ENCODE measurements at places on chromosomes 16 and 17. TPM values are rescaled to one million over a fixed set of nuclear protein-coding genes. Genes with fewer than 3 reads are reported as not detected.
A peak's percentile ranks its signal among the peaks of the same experiment; 100 is the strongest.

Gene FTO
- polyA plus RNA-seq = 90.8 TPM

Gene DHRS7C
- polyA plus RNA-seq = not detected

Gene SMPD3
- 1.2 TPM for polyA plus RNA-seq

Gene ALDH3A1
- 0.92 TPM for polyA plus RNA-seq

Gene MNT
- polyA plus RNA-seq = 13.0 TPM

Gene GRIN2C
- polyA plus RNA-seq = 0.36 TPM

Gene ATXN7L3
- polyA plus RNA-seq = 67.6 TPM

GRCh38 chr17:81807839-81808238, 3.9 kb downstream of the GCGR start:
- DNase-seq = no peak

- DNase-seq = peak; percentile 81
Observed at GRCh38 chr17:76397687-76398522, 13.5 kb downstream of the SPHK1 start.

DNA sequence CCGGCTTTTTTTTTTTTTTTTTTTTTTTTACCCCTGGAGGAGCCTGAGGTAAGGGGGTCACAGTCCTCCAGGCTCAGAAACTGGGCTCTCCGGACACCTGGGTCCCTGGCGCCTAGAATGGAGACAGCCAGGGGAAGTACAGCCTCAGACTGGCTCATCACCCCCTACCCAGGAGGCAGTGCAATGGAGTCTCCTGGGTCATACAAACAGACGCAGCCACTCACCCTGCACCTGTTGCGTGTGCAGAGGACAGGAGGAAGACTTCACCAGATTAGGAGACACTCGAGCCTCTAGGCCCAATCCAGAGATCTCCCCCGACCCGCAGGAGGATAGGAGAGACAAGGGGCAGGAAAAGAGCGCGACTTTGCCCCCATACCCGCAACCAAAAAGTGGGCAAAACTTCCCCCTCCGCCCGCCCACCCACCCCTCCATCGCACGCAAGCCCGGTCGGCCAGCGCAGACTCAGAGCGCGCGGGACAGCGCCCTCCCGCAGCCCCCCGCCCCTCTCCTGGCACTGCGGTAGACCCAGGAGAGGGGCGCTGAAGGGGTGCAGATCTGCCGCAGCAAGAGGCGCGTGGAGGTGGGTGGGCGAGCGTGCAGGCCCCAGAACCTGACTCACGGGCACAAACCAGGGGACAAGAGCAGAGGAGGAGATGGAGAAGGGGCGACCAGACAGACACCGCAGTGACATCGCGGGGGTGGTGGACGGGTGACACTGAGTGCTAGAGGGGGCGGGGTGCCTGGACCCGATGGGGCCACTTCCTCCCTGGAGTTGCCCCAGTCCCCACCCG, 900 bp downstream of the HAP1 start:
- DNase-seq = no peak

DNA sequence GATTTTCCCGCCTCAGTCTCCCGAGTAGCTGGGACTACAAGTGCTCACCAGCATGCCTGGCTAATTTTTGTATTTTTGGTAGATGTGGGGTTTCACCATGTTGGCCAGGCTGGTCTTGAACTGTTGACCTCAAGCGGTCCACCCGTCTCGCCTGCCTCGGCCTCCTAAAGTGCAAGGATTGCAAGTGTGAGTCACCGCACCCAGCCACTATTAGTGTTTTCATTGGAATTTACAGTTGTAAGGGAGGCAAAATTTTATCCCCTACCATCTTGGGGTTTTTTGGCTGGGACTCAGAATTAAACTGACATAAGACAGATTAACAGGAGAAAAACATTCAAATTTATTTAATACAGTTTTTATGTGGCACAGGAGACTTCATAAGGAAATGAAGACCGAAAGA, 12.3 kb upstream of the MYCBPAP start:
- no peak for DNase-seq

GRCh38 chr17:77025781-77026180, 115.0 kb upstream of the SEC14L1 start:
- no peak for DNase-seq

DNA sequence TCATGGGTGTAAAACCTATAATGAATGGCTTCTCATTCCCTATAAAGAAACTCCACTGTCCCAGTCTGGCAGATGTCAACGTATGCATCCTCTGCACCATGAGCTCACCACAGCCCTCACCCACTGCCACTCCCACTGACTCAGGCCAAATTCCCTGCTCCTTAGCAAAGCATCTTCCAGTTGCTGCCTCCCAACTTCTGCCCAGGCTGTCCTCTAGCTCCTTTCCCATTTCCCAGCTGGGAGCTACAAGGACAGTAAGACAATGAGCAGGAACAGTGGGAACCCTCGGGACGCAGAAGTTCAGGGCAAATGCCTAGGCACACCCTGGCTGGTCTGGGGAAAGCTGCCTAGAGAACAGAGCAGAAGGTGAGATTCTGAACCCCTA, 9.1 kb upstream of the THAP11 start:
- no peak for DNase-seq

GRCh38 chr17:50918933-50919296, 52.8 kb upstream of the TOB1 start:
- DNase-seq = no peak

- no peak for DNase-seq
Observed at GRCh38 chr17:21183468-21183867, 30.5 kb downstream of the TMEM11 start.

- DNase-seq = no peak
Observed at GRCh38 chr17:42578282-42578869, 847 bp upstream of the PSMC3IP start.

DNA sequence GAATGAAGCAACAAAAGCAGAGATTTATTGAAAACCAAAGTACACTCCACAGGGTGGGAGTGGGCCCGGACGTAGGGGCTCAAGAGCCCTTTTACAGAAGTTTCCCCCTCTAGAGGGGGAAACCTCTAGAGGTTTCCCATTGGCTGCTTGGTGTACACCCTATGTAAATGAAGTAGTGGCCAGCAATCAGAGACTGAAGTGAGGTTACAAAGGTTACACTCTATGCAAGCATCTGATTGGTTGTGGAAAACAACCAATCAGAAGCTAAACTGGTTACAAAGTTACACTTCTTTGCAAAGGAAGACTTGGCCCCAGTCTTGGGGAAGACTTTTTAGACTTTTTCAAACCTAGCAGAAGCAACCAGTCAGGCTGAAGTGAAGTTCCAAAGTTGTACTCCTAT, 27.1 kb downstream of the CRAMP1 start:
- no peak for DNase-seq

- no peak for DNase-seq
Observed at GRCh38 chr17:50198026-50198669, 3.3 kb downstream of the COL1A1 start.

GRCh38 chr16:25713785-25714570, 22.2 kb downstream of the HS3ST4 start:
- DNase-seq = no peak

DNA sequence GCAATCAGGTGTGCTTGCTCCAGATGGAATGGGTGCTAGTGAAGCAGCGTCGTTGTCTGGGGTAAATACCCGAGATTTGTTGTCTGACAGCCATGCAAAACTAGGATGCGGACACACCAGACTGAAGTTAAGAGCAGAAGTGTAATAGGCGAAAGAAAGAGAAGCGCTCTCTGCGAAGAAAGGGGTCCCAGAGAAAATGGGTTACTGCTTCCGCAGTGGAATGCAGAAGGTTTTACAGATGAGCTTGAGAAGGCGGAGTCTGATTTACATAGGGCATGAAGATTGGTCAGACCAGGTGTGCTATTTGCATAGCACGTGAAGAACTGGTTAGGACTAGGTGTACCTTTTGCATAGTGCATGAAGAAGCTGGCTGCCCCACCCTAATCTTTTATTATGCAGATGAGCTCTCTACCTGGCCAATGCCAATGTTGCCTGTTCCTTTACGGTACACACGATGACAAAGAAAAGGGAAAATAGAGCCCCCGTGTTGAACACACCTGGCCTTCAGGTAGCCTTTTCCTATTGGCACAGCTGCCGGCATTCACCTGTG, 32.0 kb upstream of the SNN start:
- no peak for DNase-seq

DNA sequence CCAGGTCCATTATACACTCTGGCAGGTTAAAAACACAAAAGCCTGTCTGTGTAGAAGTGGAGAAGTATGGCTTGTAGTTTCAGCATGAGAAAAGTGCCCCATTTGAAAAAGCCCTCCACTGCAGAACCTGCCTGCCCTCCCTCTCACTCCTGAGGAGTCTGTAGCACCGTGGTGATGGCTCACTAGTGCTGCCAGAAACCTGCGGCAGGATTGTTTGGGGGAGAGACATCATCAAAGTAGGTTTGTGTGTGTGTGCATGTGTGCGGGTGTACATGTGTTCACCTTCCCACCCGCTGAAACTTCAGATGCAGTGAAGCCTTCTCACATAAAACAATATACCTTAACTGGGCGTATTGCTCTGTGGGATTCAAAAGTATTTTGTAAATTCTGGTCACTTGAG, 26.9 kb downstream of the NDEL1 start:
- DNase-seq = no peak

DNA sequence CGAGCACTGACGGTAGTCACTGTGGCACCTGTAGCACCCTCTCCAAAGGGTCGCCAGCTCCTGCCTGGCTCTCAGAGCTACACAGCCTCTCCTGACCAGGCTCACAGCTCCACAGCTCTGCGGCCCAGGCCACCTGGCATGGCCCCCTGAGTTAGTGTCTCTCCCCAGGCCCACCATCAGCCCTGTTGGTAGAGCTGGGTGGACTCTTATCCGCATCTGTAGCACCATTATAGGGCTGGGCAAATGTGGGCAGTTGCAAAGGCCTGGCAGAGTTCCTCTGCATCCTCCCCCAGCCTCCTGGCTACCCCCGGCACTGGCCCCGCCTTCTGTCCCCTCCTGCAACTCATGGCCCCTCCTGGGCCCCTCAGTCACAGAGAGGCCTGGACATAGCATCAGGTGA, 18.2 kb downstream of the SCGB1C2 start:
- no peak for DNase-seq

DNA sequence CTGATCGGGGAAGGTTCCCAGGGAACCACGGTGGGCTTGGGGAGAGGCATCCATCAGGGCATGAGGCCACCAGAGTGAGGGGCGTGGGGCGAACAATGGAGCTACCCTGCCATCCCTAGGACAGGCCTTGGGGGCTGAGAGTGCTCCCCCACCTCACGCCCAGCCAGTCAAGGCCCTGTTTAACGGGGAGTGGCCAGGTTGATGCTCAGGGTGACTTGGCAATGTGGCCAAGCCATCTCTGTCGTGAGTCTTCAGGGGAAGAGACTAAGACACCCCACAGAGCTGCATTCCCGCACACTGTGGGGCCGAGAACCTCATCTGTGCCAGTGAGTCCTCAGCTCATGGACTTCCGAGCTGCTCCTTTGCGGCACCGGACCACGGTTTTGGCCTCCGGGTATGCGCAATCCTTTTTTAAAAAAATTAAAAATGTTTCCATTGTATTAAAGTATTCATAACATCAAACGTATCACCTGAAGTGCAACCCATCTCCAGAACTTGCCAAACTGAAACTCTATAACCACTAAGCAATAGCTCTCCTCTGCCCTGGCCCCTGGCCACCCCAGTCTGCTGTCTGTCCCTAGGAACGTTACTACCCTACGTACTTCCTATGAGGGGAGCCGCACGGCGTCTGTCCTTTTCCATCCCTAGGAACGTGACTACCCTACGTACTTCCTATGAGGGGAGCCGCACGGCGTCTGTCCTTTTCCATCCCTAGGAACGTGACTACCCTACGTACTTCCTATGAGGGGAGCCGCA, 71.8 kb upstream of the DOC2B start:
- DNase-seq = no peak

DNA sequence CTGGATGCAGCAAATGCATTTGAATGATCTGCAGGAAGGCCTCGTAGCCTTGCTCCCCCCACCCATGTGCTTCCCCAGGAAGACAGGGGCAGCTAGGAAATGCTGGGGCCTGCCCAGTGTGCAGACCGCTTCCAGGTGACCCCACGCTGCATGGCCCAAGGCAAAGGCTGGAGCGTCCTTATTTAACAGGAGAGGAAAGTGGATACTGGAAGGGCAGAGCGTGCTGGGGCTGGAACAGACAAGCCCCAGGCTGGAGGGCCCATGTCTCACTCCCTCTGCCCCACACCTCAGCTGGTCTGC, 26.1 kb upstream of the NPTX1 start:
- no peak for DNase-seq

- DNase-seq = no peak
Observed at GRCh38 chr17:45745601-45746494, 38.3 kb upstream of the CRHR1 start.

DNA sequence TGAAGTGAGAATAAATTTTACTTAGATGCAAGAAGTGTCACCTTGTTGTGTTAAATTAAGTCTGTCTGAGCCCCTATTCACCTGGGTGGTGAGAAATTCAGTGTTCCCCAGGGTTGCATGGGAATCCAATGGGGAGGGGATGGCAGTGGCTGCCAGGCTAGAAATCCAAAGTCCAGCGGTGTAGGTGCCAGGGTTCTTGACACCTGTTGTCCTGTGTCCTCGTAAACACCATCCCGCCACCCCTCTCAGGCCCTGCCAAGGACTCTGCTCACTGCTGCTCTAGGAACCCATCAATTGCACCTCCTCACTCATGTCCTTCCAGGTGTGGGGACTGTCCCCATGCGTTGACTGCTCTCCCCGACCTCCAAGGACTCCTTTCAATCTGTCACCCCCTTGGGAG, 58.9 kb downstream of the CACNG5 start:
- no peak for DNase-seq

DNA sequence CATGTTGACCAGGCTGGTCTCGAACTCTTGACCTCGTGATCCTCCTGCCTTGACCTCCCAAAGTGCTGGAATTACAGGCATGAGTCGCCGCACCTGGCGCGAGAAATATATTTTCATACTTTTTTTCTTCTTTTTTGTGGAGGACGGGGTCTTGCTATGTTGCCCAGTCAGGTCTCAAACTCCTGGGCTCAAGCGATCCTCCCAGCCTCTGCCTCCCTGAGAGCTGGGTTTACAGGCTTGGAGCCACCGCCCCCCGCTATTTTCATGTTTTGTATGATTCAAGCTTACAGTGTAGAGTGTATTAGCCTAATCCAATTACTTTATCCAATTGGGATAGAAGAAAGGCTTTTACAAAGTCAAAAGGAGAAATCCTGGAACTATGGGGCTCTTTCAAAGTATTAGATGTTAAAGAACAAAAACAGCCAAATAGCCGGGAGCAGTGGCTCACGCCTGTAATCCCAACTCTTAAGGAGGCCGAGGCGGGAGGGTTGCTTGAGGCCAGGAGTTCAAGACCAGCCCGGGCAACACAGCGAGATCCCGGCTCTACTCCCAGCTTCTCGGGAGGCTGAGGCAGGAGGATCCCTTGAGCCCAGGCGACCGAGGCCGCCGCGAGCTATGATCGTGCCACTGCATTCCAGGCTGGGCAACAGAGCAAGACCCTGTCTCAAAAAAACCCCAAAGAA, 1.4 kb upstream of the MAP1LC3B start:
- DNase-seq = no peak
